Bone marrow (tissue), 2 donors: ENCODE measurements at places on chromosomes 1 and 21.

- DNase-seq: no peak
Measured at GRCh38 chr1:232112076-232112475, 485.5 kb downstream of the DISC1 start.

- no peak for DNase-seq
Measured at GRCh38 chr1:19559641-19560040, 74.3 kb upstream of the CAPZB start.

DNA sequence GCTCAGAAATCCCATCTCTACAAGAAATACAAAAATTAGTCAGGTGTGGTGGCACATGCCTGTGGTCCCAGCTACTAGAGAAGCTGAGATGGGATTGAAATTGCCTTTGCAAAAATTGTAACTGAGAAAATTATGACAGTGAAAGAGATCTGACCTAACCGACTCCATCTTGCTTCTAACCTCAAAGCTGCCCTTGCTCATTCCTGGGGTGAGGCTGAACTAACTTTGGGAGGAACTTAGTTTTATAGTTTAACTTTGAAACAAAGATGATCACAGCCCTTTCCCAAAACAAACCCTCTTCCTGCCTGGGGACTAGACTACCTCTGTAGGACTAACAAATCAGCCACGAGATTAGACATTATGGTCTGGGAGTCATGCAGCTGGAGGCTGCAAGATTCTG is 33.8 kb upstream of the ERO1B start:
- DNase-seq: no peak

DNA sequence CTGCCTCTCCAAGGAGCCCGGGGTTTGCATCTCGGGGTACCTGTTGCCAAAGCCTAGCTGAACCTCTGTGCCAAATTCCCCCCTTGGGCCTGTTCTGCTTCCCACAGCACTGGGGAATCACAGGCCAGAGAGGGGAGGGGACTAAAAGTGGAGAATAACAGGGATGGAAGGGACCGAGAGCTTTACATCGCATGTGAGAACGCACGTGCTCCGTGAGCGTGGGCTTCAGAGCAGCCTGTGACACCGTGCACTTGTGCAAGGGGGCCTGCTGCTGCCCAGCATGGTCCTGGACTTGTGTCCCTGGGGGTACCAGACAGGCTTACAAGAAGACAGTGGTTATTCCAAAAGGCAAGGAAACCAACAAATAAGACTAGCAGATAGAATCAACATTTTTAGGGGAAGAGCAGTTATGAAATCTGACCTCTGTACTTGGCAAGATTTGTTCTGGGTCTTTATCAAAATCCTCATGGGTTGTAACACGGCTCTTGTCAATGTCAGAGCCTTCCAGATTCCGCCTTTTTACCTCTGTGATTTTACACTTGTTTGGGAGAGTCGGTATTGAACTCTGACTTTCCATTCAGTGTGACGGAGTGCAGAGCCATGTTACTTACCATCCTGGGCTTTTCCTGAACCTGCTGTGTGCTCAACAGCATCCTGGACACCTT is 36.2 kb upstream of the TNFRSF1B start:
- no peak for DNase-seq

GRCh38 chr1:242569867-242570266 is 45.4 kb upstream of the PLD5 start:
- no peak for DNase-seq

DNA sequence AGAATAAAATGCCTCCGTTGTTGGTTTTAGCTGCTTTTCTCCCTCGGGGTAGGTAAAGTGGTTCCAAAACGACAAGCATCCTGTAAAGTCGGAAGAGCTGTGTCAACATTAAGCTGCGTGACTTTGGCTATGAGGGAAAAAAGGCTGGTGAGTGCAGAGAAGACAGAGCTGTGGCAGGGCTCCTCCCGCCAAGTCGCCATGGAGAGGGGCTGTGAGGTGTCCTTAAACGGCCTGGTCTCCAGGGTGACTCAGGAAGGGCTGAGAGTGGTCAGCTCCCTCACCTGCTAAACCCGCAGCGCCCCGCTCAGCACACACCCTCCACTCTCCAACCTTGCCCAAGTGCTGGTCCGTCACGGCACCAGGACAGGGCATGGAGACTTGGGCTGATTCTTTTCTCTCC is 91.6 kb upstream of the SAMD11 start:
- no peak for DNase-seq

GRCh38 chr21:35460441-35460840 is 411.3 kb upstream of the RUNX1 start:
- DNase-seq: no peak

DNA sequence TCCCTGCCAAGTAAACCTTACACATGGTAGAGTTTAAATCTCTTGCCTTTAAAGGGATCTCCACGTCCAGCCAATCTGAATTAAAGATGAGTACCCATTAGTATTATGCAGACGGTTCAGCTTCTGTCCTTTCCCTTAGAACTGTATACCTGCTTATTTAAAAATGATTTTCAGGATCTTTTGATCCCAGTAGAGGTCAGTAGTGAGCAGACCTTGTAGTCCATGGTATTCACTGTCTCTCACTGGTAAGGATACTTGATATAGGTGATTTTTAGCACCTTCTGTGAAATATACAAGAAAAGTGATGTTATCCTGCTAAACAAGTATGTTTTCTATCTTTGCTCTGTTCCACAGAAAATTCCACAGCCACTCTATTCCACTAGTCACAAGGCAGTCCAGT is 1211.6 kb upstream of the ADGRL4 start:
- DNase-seq: no peak

GRCh38 chr1:177703888-177704446 is 265.9 kb downstream of the SEC16B start:
- DNase-seq: no peak

GRCh38 chr1:201850053-201850397 is 21.1 kb downstream of the IPO9 start:
- no peak for DNase-seq

DNA sequence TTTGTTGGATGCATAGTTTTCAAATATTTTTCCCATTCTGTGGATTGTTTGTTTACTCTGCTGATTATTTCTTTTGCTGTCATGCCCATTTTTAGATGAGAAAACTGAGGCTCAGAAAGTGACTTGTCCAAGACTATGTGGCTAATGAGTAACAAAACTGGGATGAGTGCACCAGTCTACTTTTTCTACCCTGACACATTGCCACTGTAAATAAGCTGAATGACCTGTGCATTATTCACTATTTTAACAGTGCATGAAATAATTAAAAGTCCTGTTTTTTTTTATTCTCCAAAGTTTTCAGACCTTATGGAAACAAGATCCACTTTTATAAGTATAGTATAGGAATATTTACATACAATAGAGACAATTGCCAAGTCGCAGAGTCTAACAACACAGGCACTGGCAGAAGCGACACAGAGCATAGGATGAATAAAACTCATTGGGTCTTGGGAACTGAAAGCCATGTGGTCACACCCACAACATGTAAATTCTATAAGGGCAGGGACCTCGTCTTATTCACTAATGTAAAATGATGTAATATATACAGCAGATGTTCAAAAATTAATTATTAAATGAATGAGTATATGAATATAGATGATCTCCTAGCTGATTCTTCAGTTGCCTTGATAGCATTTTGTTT is 45.2 kb downstream of the HLX start:
- DNase-seq: no peak

DNA sequence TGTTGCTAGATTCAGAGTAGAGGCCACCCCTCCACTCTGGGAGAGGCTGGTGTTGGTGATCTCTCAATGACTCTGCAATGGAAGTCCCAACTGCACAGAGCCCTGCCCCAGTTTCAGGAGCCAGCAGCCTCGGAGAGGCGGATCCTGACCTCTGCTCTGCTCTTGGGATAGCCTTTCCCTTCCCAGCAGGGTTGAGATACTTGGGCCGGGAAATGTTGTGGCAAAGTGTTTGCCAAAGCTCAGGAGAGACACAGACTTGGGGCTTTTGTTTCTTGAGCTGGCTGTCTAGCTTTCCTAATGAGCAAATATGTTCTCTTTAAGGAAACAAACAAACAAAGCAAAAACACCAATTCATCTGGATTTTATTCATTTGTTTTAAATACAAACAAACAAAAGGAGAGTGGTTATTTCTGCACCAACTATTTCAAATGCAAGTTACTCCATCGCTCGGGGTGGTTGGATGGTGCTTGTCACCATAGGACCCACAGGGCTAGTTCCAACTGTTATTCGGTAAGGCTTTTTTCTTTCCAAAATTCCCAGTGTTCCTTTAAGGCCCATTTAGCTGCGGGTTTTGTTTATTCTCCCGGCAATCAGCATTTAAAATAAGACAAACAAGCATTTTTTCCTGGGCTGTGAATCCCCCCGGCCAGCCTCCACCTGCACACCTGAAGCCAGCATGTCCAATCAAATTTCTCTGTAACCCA is 193.9 kb upstream of the LMO4 start:
- no peak for DNase-seq

DNA sequence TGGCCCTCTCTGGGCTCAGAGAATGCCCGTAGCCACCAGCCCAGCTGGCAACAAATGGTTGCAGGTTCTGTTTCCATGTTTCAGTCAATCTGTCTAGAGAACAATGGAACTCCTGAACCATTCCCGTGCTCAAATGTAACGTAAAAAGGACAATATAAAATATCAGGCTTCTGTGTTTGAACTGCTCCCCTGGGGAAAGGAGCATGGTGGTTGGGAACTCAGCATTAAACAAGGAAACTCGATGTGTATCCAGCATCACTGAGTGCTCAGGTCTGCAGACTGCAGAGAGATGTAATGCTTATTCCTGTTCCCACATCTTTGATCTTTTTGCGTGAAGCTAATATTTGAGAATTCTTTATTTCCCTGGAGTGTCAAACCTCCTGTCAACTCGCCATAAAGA is 326.5 kb downstream of the KIF26B start:
- DNase-seq: no peak

DNA sequence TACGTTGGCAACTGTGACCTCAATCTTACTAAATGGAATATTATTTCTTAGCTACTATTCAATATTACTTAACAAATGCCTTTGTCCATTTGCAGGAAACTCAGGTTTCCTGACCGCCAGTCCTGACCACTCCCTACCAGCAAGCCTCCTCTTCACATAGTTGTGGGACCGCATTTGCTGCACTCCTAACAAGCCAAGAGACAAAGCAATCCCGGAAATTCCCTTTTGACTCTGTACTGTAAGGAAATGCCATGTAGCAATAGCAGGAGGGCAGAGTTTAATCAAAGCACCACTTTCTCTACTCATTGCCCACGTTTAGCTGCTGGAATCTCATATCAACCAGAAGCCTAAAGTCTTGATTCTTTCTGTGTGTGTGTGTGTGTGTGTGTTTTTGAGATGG is 28.1 kb upstream of the ACBD6 start:
- DNase-seq: no peak

- DNase-seq: no peak
Measured at GRCh38 chr21:45516071-45516670, 26.1 kb downstream of the SLC19A1 start.

- DNase-seq: no peak
Measured at GRCh38 chr1:39085174-39085573, 59.0 kb downstream of the NDUFS5 start.

- DNase-seq: no peak
Measured at GRCh38 chr1:239008568-239008967, 377.8 kb upstream of the CHRM3 start.

- no peak for DNase-seq
Measured at GRCh38 chr1:184970691-184971161, 3.6 kb downstream of the NIBAN1 start.

DNA sequence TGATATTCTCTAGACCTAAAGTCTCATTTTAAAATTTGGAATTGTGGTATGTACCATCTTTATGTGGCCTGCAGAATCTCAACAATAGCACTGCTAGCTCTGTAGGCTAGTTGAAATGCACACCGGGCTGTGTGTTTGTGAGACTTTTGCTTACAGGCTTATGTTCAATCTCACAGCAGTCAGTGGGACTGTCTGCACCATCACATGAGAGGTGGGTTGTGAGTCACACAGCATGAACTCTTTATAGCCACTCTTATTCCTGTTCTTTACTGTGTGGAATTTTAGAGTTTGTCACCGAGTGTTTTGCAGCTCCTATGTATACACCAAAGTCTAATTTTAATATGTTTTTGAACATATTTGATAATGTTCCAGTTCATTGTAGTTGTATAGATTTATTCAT is 74.6 kb downstream of the RASAL2 start:
- no peak for DNase-seq

GRCh38 chr1:245888809-245889208 is 618.3 kb downstream of the SMYD3 start:
- DNase-seq: peak; percentile 36

DNA sequence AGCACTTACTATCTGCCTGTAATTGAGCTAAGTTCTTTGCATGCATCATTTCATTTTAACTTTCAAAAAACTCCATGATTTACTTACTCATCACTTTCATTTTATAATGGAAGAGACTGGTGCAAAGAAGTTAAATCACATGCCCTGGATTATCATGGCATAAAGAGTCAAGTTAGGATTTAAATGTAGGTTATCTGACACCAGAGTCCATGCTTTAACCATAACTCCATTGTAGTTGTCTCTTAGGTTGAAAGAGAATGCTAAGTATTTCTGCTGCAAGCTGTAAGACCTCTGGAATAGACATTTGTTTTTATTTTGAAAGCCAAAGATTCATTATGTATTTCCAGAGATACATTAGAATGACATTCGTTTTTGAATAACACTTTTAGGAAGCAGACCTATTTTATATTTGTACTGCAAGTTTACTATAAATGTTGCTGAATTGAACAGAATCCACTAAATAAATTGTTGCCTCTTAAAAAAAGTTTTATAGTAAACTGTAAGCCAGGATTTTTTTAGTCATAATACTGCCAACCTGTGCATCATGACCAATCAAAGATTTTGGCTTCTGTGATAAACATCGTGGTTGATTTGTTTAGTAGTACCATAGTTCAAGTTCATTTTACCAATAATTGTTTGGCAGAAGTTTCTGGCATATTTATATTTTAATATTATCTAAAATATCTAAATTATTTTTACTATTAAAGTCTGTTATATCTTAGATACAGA is 26.1 kb downstream of the CFH start:
- DNase-seq: no peak

DNA sequence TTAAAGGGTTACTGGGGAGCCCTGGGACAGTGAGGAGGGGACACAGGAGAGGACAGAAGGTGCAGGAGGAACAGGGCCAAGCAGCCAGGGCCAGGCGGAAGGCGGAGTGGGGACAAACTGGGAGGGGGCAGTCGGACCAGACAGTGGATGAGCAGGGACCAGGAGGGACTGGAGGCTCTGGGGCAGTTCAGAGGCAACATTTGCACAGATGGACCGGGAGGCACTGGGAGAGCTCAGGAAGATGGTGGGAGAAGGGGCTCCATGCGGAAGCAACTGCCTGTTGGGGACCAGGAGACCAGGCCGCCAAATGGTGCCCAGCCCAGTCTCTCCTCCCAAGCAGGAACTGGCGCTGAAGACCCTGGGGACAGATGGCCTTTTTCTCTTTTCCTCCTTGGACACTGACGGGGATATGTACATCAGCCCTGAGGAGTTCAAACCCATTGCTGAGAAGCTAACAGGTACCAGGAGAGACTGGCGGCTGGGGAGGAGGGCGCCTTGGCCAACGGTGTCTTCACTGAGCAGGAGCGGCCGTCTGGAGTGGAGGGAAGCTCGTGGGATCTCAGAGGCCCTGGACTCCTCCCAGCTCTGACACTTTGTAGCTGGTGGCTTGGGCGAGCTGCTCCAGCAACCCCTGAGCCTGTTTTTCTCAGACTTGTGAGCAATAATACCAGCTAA is 847 bp downstream of the SELENON start:
- DNase-seq: no peak
